Stimulated activated effector memory CD8-positive, alpha-beta T cell treated with anti-CD3 and anti-CD28 coated beads, Interleukin-12 subunit alpha, Interleukin-12 subunit beta, amount 100 ng/mL, for 72 hours (primary cell): ENCODE measurements at places on chromosomes 2 and 18.

DNA sequence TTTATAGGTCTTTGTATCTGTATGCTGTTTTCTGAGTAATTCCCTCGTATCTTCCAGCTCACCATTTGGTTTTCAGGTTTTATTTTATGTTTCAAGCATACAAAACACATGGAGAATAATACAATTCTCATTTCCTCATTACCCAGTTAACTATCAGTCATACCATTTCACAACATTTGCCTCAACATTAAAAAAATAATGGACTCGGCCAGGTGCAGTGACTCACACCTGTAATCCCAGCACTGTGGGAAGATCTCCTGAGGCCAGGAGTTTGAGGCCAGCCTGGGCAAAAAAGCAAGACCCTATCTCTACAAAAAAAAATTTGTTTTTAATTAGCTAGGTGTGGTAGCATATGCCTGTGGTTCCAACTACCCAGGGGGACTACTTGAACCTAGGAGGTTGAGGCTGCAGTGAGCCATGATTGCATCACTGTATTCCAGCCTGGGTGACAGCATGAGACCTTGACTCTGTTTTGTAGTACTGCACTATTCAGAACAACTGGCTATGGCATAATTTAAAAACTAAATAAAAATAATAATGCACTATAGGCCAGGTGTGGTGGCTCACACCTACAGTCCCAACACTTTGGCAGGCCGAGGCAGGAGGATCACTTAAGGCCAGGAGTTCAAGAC, 20.3 kb downstream of the NPC1 start:
- no peak for DNase-seq

DNA sequence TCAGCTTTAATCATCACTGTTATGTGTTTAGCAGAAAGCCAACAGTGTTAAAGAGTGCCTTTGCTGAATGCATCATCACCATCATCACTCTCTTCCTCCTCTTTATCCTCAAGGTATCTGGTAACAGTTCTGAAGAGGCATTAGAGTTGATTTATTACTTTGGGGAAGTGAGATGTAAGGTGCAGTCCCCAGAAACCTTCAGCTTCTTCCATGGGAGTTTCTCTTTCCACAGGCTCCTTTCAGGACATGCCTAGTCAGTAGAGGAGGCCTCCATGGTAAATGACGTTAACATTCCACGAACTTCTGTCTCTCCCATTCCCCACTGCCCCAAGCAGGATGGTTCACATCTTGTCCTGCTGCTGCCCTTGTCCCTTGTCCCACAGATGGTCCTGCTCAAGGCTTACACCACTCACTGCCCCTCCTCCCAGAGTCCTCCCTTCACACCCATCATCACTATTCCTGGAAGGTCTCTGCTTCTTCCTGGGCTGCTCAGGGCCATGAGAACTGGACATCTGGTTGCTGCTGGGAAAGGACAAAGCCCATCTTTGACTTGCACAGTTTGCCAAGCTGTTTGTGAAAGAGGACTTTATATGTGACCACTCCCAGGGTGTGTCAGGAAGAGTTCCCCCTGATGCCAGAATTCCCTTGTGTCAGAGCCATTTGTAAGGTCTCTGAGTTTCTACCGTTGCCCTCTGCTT, 5.3 kb upstream of the REG1A start:
- DNase-seq, result no peak

GRCh38 chr2:120810639-120811038, 75.0 kb downstream of the GLI2 start:
- no peak for DNase-seq

GRCh38 chr18:58337285-58337684, 291.6 kb downstream of the ALPK2 start:
- DNase-seq, result no peak
